ENCODE measurements at places on chromosomes 5 and 9. TPM values are rescaled to one million over a fixed set of nuclear protein-coding genes. Genes with fewer than 3 reads are reported as not detected.

Gene TESK1
- total RNA-seq, result 25.2 TPM

Gene GMCL2
- not detected for total RNA-seq

Gene FAM169A
- total RNA-seq, result 11.2 TPM

DNA sequence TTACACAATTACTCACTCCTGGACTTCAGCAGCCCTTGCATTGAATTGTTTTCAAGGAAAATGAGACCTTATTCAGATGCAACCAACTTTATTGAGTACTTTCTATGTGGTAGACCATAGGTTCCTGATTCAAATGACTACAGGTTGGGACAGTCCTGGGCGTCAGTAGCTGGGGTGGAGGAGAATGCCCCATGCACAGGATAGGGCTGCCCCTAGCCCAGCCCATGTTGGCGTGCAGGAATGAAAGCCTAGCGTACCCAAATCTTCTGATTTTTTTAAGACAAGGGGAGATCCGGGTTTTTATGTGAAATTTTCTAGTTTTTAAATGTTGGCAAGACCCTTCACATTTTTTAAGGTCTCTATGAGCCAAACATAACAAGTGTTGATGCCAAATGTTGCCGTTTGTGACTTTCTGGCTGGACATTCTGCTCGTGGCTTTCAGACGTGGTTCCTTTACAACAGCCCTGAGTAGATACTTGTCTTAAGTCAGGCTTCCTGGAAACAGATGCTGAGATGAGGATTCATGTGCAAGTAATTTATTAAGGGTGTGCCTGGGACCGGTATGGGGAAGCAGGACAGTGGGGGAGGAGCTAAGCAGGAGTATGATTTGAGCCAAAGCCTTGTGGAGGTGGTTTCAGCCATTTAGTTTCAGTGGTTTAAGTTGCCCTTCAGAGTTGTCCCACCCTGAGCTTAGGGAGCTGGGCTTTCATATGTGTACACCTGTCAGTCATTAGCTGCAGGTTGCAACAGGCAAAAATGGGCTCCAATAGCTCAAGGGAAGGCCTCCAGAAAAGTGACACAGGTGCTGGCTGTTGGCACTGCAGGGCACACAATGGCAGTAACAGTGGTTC, 154.1 kb downstream of the NTRK2 start:
- no peak for DNase-seq

DNA sequence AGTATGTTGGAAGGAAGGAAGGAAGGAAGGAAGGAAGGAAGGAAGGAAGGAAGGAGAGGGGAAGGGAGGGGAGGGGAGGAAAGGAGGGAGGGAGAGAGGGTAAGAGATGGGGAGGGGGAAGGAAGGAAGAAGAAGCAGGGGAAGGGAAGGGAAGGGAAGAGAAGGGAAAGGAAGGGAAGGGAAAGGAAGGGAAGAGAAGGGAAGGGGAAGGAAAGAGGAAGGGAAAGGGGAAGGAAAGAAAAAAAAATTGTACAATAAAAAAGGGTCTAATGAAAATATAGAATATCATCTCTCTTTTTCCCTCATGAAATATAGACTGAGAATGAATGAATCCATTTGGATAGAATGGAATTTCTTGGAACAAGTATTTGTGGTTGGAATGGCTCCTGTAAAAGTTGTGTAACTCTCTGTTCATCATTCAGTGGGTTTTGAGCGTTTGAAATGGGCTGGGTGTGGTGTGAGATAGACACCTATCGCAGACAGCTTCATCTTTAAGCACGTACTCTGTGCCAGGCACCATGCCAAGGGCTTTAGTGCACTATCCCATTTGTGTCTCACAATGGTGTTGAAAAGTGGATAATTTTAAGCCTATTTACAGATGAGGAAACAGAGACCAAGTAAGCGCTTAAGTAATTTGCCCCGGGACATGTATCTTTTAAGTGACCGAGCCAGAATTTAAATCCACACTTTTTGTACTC, 11.6 kb upstream of the PAPPA start:
- DNase-seq, result peak; percentile 47

GRCh38 chr5:166369346-166369745, 1922.1 kb upstream of the WWC1 start:
- DNase-seq, result no peak

GRCh38 chr5:20166456-20166855, 178.5 kb upstream of the CDH18 start:
- peak; percentile 20 for DNase-seq

DNA sequence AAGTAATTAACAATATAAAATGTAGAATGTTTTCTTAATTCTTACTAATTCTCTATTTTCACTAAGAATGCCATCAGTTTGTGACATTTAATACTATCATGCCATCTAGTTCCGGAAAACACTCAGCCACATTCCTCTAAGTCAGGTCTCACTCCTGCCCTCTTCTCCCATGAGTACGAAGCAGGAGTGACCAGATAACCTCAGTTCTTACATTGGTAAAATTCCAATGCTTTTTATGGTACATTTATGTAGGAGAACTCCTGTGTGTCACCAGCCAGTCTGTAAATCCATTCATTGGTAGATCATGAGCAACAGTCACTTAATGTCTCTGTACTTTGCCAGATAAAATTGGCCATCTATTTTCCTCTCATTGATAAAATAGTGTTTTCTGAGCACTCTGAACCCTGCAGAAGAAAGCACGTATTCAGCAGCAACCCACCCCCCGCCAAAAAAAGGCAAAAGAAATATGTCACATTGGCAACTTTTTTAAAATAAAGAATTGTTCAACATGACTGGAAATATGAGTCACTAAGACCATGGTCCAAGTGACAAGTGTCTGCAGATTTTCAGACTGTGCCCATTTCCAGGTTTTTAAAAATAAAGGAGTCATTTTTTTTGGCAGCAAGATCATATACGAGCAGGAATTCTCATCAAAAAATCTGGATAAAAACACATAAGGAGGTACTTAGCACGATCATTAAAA, 11.8 kb downstream of the GLIS3 start:
- DNase-seq, result no peak

DNA sequence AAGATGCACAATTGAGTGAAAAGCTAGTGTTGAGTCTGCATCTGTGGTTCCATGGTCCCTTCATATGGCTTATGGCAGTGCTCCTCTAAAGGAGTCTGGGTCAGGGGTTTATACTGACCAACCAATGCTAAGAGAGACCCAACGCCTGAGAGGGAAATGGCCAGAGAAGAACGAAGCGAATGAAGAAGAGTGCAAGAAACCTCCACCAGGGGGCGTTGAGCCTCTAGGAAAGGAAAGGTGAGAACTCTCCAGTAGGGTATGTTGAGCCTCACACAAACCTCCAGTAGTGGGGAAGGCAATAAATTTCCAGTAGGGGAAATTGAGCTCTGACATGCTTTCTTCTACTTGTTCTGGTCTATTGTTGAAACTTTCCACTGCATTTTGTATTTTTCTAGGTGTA, 470.6 kb downstream of the PRDM9 start:
- peak; percentile 29 for DNase-seq

DNA sequence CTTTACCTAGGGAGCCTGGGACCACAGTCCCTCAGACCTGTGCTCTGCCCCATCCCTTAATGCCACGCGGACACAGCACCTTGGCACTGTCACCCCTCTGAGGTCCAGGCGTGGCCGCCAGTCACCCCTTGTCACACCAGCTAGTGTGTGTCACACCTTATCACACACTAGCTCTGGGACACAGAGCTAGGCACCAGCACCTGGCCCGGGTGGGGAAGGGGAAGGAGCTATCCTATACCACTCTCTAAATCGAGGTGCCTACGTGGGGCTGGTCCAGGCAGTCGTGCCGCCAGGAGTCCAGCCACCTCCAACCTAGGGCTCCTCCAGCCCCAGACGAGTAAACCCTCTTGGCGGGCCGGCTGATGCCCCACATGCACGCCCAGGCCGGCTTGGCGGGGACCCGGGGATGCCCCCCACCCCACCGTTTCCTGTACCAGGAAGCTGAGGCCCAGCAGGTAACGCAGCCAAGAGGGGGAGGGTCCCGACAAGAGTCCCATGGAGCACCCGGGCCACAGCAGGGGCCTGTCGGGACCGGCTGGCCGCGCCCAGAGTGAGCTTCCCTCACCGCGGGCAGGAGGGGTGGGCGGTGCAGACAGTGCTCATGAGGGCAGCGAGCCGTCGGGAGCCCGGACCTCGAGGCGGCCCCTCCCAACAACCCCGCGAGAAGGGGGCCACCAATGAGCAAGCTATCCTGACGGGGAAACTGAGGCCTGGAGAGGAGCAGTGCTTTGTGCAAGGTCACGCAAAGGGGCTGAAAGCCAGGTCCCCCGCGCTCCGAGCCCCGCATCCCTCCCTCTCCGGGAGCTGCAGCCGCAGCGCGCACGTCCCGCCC, 550 bp downstream of the CORO2A start:
- peak; percentile 9 for DNase-seq

DNA sequence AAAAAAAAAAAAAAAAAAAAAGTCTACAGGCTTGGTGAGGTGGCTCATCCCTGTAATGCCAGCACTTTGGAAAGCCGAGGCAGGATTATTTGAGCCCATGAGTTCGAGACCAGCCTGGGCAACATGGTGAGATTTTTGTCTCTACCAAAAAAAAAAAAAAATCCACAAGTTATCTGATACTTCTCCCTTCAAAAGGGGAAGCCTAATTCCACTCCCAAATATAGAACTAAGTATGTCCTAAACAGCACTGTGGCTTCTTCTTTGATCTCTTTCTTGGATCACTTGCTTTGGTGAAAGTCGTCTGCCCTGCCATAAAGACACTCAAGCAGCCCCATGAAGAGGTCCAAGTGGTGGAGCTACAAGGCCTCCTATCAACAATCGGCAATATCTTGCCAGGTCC, 18.8 kb upstream of the STING1 start:
- DNase-seq, result no peak

DNA sequence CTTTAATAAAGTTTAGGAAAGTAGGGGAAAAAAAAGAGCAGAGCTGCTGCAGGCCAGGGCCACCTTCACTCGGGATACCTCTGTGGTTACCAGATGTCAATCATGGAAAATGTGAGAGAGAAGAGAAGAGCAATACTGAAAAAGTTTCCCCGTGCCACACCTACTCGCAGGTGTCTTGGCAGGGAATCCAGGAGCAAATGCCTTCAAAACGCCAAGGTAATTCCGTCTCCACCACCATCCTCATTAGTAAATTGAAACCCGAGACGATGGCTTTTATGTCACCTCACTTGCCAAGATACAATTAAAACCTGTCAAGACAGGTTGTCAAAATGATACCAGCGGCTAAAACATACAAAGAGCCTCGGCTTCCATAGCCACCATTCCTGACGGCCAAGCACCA, 49.7 kb downstream of the FAM81B start:
- DNase-seq, result no peak

- DNase-seq, result no peak
Measured at GRCh38 chr9:105248691-105249090, 4.2 kb downstream of the SLC44A1 start.

DNA sequence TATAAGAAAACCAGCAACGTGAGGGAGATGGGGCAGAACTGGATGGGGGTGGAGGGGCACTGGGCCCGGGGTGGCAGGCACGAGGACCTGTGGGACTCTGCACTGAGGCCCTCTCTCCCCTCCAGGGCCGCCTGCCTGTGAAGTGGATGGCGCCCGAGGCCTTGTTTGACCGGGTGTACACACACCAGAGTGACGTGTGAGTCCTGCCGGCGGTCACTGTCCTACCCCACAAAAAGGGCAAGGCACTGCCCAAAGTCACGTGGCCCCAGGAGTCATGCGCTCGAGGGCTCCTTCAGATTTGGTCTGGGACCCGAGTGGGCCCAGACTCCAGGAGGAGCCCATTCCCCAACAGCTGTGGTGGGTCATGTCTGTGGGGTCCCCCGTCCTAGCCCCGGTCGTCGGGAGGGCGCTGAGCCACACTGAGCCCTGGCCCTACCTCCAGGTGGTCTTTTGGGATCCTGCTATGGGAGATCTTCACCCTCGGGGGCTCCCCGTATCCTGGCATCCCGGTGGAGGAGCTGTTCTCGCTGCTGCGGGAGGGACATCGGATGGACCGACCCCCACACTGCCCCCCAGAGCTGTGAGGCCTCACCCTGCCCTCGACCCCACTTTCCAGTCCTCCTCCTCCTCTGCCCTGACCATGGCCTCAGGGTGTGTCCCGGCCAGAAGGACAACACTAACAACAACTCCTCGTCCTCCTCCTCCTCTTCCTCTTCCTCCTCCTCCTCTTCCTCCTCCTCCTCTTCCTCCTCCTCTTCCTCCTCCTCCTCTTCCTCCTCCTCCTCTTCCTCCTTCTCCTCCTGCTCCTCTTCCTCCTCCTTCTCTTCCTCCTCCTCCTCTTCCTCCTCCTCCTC, 9.7 kb downstream of the FGFR4 start:
- no peak for DNase-seq

DNA sequence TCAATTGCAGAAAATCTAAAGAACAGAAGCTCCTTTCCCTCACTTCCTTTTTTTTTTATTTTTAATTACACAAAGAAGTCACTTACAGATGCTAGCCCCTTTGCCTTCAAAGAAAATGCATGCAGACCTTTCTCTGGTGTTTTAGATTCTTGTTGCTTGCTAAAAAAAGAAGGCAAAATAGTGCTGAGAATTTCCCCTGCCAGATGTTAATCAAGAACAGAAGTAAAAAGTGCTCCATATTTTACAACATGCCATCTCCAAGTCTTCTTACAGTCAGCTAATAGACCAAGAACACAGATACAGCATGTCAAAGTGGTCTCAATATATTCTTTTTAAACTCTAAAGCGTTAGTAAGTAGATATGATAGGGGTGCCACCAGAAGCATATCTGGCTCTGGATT, 142.8 kb upstream of the RGMB start:
- no peak for DNase-seq

DNA sequence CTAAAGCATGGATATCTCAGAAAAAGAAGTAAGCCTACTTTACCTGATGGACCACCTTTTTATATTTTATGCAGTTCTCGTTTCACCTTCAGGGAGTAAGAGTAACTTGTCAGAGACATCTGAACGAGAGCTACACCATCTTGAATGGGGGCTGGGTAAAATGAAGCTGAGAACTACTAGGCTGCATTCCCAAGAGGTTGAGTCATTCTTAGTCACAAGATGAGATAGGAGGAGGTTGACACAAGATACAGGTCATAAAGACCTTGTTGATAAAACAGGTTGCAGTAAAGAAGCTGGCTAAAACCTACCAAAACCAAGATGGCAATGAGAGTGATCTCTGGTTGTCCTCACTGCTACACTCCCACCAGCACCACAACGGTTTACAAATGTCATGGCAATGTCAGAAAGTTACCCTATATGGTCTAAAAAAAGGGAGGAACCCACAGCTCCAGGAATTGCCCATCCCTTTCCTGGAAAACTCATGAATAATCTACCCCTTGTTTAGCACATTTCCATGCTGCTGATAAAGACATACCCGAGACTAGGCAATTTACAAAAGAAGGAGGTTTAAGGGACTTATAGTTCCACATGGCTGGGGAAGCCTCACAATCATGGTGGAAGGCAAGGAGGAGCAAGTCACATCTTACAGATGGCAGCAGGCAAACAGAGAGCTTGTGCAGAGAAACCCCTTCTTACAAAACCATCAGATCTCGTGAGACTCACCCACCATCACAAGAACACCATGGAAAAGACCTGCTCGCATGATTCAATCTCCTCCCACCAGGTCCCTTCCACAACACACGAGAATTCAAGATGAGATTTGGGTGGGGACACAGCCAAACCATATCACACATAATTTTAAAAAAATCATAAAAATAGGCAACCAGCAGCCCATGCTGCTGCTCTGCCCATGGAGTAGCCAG, 62.5 kb downstream of the GIN1 start:
- DNase-seq, result peak; percentile 87
